Coronary artery (tissue), 2 donors: ENCODE measurements at places on chromosomes 5 and 9.

- DNase-seq = no peak
Observed at GRCh38 chr5:135030956-135031812, 2.8 kb downstream of the PITX1 start.

DNA sequence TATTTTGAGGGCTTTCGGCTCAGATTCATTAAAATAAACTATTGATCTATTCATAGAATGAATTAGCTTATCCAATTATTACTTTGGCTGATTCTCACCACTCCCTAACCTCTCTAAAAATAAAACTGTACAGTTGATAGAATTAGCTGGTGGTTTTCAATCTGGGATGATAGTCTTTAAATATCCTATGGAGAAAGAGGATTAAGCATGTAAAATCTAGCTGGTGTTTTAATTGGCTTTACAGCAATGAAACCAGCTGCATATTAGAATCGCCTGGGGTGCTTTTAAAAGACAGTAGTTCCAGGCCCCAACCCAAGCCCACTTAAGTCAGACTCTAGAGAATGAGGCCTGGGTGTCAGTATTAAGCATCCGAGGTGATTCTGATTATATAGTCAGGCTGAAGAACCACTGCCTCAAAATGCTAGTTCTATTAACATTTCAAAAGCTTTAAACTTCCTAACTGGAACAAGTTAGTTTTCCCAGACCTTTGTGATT, 95.1 kb downstream of the MAP1B start:
- DNase-seq = no peak

DNA sequence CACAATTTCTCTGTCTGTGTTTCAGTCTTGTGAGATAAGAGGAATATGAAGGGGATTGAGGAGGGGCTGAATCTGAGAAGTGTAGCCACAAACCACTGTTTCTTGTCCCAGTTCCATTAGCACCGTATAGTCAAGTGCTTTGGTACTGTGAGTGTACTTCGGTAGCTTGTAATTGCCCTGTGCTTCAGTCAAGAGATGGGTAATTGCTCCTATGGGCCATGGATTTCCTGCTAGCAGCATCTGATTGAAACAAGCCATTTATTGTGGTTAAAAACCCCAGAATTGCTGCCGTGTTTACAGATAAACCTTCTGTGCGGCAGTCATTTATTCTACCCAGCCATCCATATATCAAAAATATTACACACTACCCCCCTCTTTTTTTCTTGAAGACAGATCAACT, 98.6 kb downstream of the MAT2B start:
- DNase-seq = no peak

DNA sequence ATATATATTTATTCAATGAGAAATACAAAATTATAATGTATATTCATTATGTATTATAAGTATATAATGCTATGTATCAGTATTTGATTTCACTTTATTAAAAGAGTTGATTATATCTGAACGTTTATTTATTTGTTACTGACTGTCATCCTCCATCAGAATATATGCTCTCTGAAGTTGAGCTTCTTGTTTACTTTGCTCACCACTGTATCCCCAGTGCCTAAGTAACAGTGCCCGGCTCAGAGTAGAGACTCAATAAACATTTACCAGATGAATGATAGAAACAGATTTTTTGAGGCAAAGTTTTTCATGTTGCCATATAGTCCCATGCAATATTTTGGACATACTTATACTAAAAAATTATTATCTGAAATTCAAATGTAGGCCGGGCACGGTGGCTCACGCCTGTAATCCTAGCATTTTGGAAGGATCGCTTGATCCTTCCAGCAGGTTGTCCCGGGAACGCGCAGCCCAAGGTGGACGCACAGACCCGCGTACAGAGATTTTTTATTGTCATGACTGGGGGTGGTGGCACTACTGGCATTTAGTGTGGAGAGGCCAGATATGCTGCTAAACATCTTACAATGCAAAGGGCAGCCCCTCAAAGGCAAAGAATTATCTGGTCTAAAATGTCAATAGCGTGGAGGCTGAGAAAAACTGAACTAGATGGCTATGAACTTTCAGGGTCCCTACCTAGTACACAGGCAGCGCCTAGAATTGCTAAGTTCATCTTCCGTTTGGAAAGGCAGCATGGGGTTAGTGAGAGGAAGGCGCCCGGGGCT, 761 bp upstream of the DNAJC25 start:
- no peak for DNase-seq

DNA sequence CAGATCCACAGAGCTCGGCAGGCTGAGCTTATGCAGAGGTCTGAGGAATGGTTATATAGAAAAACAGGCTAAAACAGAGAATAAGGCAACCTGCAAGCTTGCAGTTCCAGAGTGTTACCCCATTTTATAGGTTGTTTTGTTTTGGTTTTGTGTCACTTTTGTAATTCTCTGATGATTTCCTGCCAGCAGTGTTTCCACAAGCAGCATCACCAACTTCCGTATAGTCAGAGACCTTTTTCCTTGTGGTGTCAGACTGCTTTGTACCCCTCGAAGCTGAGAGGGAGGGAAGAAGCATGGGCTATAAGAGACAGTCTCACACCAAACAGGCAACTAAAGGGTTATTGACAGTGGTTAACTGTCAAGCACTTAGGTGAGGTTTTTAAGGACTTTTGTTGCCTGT, 61.8 kb downstream of the TLE4 start:
- DNase-seq = no peak

- DNase-seq = no peak
Observed at GRCh38 chr5:83709973-83710372, 10.7 kb downstream of the HAPLN1 start.

- DNase-seq = peak; percentile 17
Observed at GRCh38 chr5:3361811-3362605, 233.6 kb upstream of the IRX1 start.

GRCh38 chr5:179259731-179260323, 85.4 kb downstream of the ADAMTS2 start:
- DNase-seq = no peak

DNA sequence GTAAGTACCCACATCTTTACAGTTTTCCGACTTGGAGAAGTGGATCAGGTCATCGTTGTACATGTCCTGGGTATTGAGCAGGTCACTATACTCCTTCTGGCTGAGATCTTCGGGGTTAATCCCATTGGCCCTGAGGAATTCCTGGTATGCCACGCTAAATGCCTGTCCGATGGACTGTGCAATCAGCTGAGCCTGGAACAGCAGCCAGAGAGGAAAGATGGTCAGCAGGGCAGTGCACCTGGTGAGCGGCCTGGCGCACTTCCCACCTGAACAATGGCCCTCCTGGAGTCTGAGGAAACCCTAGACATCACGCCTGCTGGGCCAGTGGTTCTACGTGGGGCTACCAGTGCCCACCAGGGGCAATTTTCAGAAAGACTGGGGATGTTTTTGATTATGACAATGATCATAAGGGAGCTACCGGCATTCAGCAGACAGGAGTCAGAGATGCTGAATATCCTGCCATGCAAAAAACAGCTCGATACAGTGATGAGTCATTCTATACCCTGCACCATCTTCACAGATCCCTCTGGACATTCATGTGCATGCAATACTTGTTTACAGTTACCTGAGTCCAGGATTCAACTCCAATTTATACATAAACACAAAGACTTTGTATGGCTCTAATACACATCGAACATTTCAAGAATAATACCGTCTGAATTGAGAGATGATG, 127.2 kb downstream of the ENTREP1 start:
- DNase-seq = peak; percentile 45

- DNase-seq = peak; percentile 88
Observed at GRCh38 chr5:139696894-139697658, 48.9 kb downstream of the CXXC5 start.

DNA sequence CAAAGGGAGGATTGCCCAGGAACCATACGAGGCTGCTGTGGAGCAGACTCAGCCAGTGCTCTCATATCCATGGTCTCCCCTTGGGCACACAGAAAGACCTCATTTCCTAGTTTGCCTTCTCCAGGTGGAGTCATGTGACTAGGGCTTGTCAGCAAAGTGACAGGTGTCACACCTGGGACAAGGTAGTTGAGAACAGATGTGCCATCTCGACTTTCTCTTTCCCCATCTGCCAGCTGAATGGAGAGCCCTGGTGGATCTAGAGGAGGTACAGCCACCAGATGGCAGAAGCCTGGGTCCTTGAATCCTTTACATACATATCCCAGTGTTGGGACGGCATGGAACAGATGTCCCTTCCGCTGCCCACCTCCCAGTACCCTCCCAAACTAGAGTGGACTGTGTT, 42.9 kb upstream of the ALDOB start:
- DNase-seq = no peak

- no peak for DNase-seq
Observed at GRCh38 chr9:104240890-104241289, 146.8 kb downstream of the SMC2 start.

GRCh38 chr5:118722122-118723020, 266.0 kb downstream of the DTWD2 start:
- no peak for DNase-seq

GRCh38 chr5:107425541-107426031, 245.2 kb downstream of the EFNA5 start:
- no peak for DNase-seq
